ENCODE measurements at places on chromosomes 3 and 15.

- no peak for DNase-seq
Observed at GRCh38 chr15:101148881-101149664, 102.8 kb downstream of the CHSY1 start.

DNA sequence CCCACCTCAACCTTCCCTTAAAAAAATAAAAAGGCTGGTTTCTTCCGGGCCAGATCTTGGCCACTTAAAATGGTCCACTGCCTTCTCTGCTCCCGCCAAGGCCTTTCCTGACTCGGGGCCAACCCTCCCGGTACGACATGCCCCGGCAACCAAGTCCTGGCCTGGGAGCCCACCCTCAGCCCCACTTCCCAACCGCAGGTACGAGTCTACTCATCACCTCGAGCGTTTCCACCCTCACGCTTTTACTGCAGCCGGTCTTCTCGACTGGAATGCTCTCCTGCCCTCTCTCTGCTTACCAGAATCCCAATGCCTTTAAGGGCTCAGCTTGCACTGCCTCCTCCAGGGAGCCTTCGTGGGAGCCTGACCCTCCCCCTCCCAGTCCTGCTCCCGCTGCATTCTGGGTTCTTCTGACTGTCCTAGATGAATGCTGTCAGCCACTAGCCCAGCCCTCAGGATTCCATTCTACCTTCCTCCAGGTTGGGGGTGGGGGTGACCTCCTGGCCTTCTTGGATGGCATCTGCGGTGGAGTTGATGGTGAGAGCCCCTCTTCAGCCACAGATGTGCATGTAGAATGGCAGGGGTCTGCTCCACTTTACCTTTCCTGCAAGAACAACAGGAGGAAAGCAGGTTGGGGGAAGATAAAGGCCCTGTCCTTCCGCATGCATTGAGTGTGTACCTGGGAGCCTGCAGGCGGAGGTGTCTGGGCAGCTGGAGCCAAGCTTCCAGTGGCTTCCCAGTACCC is 1.1 kb upstream of the CSRNP1 start:
- no peak for DNase-seq

- DNase-seq: no peak
Observed at GRCh38 chr3:106824856-106825255, 552.4 kb upstream of the CCDC54 start.

DNA sequence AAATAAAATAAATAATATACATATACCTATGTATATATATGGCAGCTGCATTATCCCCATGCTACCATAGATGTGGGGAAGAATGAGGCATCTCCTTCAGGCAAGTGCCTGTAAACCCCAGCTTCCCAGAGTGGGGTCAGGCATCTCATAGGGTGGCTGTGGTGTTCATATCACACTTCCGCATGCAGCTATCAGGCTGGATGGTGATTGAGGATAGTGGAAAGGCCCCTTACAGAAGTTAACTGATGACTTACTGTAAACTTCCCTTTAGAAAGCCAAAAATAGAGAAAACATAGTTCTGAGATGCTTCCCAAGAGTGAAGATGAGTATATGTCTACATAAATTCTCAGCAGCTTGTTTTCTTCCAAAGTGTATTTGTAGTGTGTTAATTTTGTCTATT is 3.5 kb upstream of the PP2D1 start:
- DNase-seq: no peak

DNA sequence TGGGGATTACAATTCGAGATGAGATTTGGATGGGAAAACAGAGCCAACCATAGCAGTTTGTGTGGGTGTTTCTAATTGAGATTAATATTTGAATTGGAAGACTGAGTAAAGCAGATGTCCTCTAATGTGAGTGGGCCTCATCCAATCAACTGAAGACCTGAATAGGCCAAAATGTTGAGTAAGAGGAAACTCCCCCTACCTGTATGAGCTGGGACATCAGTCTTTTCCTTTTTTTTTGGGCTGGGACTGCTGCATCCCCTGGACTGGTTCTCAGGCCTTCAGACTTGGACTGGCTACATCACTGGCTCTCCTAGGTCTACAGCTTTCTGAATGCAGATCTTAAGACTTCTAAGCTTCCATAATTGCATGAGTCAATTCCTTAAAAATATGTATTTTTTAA is 144.1 kb downstream of the CD47 start:
- DNase-seq: no peak

GRCh38 chr3:196214783-196215441 is 1.4 kb upstream of the SLC51A start:
- no peak for DNase-seq

DNA sequence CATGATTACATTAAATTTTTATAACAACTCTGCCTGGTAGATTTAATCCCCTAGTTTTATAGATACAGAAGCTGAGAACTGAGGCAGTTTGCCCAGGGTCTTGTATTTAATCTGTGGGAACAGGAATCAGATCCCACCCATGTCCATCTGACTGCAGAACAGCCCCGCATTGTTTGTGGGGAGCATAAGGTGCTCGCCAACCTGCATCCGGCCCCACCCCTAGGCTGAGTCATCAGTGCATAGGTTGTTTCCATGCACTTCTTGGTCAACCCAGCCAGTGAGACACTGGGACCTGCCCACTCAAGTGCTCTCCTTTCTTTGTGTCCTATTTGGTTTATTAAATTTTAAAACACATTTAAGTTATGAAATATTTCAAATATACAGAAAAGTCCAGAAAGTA is 266.2 kb downstream of the OPA1 start:
- no peak for DNase-seq

DNA sequence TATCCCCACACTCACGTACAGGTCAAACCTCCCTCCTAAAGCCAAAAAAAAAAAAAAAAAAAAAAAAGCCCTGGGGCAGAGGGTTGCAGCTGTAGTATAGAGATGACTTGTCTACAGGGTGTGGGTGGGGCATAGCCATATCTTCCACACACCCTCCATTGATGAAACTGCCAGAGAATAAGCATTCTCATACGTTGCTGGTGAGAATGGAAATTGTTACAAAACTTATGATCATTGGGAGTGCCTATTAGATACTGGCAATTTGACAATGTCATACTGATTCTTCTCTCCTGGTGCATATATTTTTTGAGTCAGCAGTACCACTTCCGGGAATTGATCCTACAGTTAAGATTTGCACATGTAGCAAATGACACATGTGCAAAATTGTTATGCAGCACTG is 11.0 kb upstream of the CTNNB1 start:
- DNase-seq: peak; percentile 41

Measured in activated T-cell treated with anti-CD3 and anti-CD28 coated beads, Interleukin-2, amount 50 U/mL, for 48 hours (primary cell).